ENCODE measurements at places on chromosomes 1 and 21. TPM values are rescaled to one million over a fixed set of nuclear protein-coding genes. Genes with fewer than 3 reads are reported as not detected.

Gene TRIM58
- polyA plus RNA-seq = 0.19 TPM

Gene NUF2
- 11.3 TPM for polyA plus RNA-seq

Gene MAPKAPK2
- 86.2 TPM for polyA plus RNA-seq

Gene FOXO6
- 8.1 TPM for polyA plus RNA-seq

Gene CHI3L2
- polyA plus RNA-seq = 5.9 TPM

Gene CYP2J2
- polyA plus RNA-seq = 11.3 TPM

Gene ROR1
- polyA plus RNA-seq = 0.80 TPM

Gene SERPINC1
- polyA plus RNA-seq = 0.22 TPM

Gene LGR6
- polyA plus RNA-seq = 0.66 TPM

Gene PPM1J
- polyA plus RNA-seq = 1.6 TPM

Gene TNFRSF8
- polyA plus RNA-seq = not detected

Gene ESRRG
- polyA plus RNA-seq = 4.4 TPM

Gene IRF6
- 94.7 TPM for polyA plus RNA-seq

Gene IVL
- not detected for polyA plus RNA-seq

Gene FCRL1
- polyA plus RNA-seq = not detected

Gene ARHGAP30
- 0.93 TPM for polyA plus RNA-seq

Gene IL20
- not detected for polyA plus RNA-seq

Gene TMIGD3
- 3.9 TPM for polyA plus RNA-seq

Gene F5
- polyA plus RNA-seq = 0.83 TPM

Gene KRTAP10-11
- not detected for polyA plus RNA-seq

Gene IGSF21
- 25.5 TPM for polyA plus RNA-seq

Gene CACNA1S
- 0.19 TPM for polyA plus RNA-seq

Gene FUBP1
- polyA plus RNA-seq = 58.2 TPM
